ENCODE measurements at places on chromosomes 6 and 20.

DNA sequence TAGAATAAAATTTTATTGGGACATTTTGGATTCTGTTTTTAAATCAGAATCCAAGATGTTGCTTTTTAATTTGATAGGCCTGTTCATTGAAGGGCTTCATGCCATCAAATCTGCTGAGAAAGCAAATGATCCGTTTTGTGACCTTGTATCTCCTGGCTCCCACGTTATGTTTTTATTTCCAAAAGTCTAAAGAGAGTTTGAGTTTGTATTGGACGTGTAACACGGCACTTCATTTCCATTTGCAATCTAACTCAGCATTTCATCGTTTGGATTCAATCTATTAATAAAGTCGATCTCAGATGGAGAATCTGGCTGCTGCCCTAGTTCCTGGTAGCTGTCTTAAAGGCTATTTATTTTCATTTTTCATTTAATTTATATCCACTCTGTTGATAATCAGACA lies 17.0 kb downstream of the KIF25 start:
- no peak for DNase-seq

- no peak for DNase-seq
Observed at GRCh38 chr20:41330343-41330720, 10.3 kb upstream of the LPIN3 start.

DNA sequence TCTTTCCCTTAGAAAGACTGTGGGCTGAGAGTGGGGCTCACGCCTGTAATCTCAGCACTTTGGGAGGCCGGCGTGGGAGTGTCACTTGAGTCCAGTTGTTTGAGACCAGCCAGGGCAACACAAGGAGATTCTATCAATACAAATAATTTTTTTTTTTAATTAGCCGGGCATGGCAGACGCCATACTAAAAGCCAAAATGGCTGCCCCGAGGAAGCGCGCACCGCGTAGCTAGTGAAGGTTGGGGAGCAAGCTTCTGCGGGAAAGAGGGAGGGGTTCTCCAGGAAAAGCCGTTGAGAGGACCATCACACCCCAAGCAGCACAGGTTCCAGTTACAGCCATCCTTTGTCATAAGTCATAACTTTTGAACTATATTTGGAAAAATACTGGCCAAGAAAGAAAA lies 21.3 kb upstream of the PNRC1 start:
- DNase-seq: no peak

GRCh38 chr6:62338477-62338876 lies 52.5 kb upstream of the KHDRBS2 start:
- DNase-seq: no peak

- no peak for DNase-seq
Observed at GRCh38 chr6:36054956-36055355, 27.3 kb downstream of the MAPK14 start.

DNA sequence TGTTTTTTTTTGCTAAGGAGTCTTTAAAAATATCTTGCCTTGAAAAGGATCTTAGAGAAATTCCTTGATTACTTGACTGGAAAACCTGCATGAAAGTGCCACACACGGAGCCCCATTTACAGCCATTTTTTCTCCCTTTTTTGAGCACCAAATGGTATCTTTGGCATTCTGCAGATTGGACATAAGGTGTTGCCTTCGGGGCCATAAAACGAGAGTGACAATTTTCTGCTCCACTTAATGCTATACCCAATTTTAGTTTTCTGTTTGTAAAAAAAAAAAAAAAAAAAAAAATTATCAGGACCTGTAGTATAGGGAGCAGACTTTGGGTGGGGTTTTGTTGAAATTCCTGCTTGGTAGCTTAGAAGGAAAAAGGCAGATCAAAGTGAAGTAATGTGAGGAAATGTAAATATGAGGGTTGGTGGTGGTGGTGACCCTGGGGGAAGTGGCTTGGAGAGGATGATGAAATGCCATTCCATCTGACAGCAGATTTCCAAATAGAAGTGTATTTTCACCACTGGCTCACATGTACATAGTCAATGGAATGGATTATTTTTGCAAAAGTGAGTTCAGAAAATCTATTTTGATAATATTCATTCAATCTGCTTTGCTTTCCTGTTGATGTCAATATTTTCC lies 212.1 kb upstream of the SOX4 start:
- DNase-seq: no peak

GRCh38 chr20:44632103-44632752 lies 19.3 kb downstream of the ADA start:
- no peak for DNase-seq

DNA sequence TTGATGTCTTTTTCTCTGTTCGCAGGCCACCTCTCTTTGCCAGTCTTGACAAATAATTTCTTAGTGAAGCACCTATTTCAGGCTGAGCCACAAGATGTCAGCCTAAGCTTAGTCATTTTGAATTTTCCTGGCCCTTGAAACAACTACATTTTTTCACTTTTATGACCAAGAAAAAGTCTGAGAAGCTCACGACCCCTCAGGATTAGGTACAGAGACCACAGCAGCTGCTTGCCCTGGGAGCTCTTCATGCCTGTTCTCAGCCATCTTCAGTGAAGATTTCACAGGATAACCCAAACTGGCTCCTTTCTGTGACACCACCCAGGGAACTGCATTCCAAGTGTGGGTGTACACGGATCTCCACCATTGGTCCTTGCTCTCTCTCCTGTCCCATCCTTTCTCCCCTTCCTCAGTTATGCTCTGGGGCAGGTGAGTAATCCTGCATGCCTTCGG lies 38.4 kb upstream of the SPTLC3 start:
- no peak for DNase-seq

- no peak for DNase-seq
Observed at GRCh38 chr6:10583509-10583901, 62.4 kb downstream of the GCNT2 start.

- no peak for DNase-seq
Observed at GRCh38 chr6:112697265-112697664, 350.1 kb downstream of the RFPL4B start.

GRCh38 chr6:5981126-5982026 lies 25.3 kb downstream of the NRN1 start:
- DNase-seq: no peak

DNA sequence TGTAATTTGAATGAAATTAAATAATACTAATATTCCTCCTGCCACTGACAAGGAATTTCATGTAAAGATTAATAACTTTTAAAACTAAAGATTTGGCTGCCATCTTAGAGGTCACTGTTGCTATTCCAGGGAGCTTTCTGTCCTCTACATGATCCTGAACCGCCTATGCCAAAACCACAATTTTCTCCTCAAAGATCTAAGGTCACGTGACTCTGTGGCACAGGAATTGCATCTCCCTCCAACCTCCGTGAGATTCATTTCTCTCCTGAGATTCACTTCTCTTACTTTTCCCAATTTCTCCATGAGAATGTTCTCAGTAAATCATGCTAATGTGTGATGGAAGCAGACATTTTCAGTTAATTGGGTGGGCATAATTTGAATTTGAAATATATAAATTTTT lies 379.6 kb upstream of the TSHZ2 start:
- no peak for DNase-seq

DNA sequence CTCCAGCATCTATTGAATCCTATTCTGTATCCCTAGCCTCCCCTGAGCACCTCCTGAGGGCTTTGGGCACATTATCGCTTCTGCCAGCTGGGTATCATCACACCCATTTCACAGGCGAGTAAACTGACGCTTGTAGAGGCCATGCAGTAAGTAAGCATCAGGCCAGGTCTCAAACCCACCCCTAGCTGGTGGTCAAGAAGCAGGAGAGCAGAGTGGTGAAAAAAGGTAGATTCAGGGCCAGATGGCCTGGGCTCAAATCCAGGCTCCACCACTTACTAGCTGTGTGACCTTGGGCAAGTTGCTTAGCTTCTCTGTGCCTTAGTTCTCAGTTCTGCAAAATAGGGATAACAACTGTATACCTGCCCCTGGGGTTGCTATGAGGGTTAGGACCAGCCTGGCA lies 19.9 kb downstream of the GRM4 start:
- DNase-seq: no peak

- no peak for DNase-seq
Observed at GRCh38 chr6:47663462-47664216, 34.7 kb upstream of the ADGRF4 start.

GRCh38 chr20:10449270-10449669 lies 14.2 kb downstream of the SLX4IP start:
- DNase-seq: no peak

- DNase-seq: no peak
Observed at GRCh38 chr6:37838219-37838921, 18.8 kb downstream of the ZFAND3 start.
